ENCODE measurements at places on chromosomes 4 and X.

GRCh38 chrX:130981836-130982235, 76.3 kb upstream of the ARHGAP36 start:
- no peak for DNase-seq

- DNase-seq: no peak
These were observed 267.0 kb upstream of the KLF3 start for GRCh38 chr4:38396845-38397547.

DNA sequence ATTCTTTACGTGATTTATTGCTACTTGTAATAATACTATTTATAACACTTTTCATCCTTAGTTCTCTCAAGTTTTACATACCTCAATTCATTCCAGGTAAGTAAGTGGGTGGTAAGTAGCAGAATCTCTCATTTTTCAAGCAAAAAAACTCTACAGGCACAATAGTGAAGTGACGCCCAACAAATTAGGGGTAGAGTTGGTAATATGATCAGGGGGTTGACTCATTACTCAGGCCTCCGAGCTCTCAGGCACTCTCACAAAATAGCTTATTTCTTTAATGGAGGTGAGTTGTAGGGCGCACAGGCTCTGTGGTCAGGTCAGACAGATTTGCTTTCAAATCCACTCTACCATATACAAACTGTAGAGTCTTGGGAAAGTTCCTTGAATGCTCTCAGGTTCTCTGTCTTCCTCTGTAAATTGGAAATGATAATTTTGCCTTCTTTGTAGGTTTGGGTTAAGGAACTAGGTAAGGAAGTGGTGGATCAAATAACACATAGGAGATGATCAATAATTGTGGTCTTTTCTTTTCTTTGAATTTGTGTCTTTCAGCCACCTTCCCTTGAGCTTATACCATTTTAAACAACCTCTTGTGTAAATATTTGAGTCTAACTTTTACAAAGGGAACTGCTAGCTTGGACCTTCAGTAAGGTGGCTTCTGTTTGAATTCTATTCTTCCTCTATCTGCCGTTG, 134.9 kb upstream of the LEF1 start:
- no peak for DNase-seq

DNA sequence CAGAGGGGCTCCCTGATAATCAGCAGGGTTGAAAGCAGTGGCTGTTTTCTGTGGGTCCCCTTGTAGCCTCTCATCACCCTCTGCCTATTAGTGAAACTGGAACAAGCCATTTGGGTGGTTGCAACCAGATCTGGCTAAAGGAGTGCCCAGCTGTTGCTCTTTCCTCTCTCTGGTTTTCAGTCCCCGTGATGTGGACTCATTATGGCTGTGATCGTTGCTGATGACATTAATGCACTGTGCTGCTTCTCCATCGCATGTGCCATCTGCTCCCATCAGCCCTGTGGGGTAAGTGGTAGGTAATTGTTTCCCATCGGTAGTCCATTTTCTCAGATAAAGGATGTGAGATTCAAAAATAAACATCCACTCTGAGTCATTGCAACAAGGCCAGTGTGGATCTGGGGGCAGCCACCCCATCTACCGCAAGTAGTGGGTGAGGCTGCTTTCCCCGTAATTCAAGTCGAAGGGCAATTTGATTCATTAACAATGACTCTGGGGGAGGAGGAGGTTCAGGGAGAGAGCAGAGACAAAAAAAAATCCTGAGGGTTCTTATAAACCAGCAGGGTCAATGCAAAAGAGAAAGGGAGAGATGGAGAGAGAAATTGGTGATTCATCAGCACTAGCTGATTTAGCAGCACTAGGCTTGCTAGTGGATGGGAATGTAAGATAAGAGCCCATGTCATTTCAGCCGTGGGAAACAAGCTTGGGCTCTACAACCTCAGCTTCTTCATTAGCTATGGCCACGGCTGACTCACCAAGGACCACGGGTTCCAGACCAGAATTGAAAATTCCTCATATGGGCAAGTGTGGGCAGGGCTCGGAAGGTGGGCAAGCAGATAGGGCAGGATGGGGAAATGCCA, 357.8 kb downstream of the MID1IP1 start:
- no peak for DNase-seq

GRCh38 chr4:80295826-80296225, 29.4 kb downstream of the FGF5 start:
- no peak for DNase-seq

DNA sequence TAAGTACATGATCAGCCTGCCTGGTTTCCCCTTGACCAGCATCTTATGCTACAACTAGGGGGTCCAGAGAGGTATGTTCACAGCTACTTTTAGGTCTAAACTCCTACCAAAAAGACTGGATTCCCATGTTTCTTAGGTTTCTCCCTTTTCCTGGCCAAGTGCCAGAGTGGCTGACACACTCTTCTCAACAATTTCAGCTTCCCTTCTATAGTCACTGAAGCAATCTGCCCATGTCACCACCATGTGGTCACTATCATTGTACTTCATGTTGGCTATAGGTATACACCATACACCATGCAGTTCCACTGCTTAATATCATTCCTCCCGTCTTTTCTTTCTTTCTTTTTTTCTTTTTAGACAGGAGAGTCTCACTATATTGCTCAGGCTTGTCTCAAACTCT, 66.9 kb downstream of the KLHL13 start:
- DNase-seq: no peak

- no peak for DNase-seq
These were observed 275.0 kb upstream of the CTSO start for GRCh38 chr4:156228676-156229075.

Data from D721Med (cell line).